ENCODE measurements at places on chromosomes 7 and 10.

DNA sequence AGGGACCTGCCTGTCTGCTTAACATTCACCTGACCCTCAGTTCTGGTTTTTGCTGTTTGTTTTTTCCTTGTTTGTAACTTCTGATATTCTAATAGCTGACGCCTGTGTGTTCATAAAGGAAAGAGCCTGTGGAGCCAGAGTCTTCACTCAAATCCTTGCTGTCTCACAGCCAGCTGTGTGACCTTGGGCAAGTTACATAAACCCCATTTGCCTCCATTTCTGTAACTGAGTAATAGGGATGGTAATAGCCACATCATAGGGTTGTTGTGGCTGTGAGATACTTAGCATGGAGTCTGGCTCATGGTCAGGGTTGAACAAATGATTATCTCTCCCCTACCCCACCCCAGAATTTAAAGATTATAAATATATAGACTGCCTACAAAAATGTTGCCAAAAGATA, 27.0 kb downstream of the WBP1L start:
- DNase-seq, result no peak

- no peak for DNase-seq
Measured at GRCh38 chr10:97922022-97922758, 72.5 kb downstream of the GOLGA7B start.

DNA sequence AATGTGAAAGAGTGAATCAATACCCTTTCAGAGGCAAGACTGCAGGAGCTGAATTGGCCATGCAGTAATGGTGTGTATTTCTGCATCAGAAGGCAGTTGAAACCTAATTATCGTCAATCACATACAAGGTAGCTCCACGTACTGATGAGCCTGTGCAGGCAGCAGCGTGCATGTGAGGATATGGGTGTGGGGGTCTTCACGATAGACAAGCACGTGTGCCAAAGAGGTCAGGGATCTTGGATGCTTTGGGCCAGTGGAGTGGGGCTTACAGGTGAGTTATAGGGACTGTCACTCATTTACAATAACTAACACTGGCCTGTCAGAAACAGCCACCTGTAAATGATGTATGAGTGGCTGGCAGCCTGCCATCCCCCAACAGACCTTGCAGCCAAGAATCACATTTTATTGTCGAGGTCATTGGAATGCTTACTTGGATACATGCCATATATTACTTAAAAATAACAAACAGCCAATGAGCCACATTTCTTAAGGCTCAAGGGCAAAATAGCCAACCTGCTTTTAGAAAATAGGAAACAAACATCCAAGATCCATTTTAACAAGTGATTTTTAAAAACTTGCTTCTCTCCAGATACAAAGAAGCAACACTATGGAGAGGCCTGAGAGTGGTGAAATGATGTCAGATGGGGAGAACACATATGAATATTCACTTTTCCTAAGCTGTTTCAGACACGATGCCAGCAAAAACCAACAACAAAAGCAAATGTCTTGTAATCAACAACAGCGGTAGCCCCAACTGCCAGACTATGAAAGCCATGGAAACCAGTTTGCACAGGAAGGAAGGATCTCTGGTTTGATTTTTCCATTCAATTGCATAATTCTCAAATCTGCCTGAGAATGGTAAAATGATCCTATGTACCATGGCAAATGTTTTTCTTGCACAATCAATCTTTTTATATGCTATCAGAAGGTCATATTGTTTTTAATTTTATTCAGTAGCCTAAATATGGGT, 210.7 kb downstream of the SKAP2 start:
- no peak for DNase-seq

- no peak for DNase-seq
Measured at GRCh38 chr10:129626796-129627435, 159.9 kb downstream of the MGMT start.

DNA sequence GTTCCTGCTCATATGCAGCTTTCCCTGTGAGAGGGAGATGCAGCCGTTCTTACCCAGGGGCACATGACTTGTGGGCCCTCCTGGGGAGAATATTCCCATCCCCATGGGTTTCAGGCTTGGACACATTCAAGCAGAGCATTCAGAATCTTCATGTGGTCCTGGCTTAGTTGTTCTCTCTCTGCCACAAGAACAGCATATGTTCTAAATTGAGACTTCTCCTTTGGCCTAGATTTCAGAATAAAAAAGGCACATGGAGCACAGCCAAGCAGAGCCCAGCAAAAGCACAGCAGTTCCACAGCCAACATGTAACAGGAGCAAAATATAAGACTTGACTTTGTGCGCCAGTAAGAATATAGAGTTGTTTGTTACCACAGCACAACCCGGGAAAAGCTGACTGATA, 306.4 kb upstream of the MYO3A start:
- DNase-seq, result no peak

- no peak for DNase-seq
Measured at GRCh38 chr7:137579913-137580640, 236.5 kb upstream of the PTN start.

GRCh38 chr7:133568544-133568943, 315.7 kb downstream of the EXOC4 start:
- DNase-seq, result no peak

DNA sequence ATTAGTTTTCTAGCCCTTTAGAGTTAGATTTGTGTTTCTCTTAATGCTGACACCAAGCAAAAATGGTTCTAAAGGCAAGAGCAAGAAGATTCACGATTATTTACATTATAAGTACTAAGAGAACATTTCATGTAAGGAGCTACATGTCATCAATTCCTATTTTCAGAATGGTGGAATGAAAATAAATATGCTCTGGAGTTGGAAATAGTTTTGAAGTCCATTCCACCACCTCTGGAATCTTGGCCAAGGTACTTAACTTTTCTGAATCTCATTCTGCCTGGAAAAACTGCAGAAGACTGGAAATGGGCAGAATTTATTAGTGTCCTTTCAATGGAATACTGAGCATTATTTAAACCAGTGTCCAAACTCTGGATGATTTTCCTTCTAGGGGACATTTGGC, 125.1 kb upstream of the RAB11FIP2 start:
- DNase-seq, result no peak

DNA sequence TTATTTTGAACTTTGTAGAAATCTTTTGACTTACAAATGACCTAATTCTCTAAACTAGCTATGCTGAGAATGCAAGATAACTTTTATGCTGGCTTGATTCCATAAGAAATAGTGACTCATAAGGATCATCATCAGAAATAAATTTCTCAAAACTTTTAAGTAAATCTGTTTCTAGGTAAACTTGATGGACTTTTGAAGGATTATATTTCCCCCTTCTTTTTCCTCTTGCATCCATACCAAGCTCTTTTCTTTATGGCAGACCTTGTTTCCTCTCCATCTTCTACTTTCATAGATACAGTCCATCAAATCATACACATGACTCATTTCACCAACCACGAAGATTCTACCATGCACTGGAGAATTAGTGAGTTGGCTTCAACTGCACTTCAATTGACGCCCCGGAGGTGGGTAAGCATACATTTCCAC, 336.3 kb downstream of the KCNMA1 start:
- no peak for DNase-seq

DNA sequence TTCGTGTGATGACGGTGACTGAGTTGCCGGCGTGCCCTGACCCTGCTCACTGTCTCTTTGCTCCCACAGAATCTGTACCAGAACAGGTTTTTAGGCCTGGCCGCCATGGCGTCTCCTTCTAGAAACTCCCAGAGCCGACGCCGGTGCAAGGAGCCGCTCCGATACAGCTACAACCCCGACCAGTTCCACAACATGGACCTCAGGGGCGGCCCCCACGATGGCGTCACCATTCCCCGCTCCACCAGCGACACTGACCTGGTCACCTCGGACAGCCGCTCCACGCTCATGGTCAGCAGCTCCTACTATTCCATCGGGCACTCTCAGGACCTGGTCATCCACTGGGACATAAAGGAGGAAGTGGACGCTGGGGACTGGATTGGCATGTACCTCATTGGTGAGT, 199.2 kb downstream of the HECW1 start:
- DNase-seq, result no peak

DNA sequence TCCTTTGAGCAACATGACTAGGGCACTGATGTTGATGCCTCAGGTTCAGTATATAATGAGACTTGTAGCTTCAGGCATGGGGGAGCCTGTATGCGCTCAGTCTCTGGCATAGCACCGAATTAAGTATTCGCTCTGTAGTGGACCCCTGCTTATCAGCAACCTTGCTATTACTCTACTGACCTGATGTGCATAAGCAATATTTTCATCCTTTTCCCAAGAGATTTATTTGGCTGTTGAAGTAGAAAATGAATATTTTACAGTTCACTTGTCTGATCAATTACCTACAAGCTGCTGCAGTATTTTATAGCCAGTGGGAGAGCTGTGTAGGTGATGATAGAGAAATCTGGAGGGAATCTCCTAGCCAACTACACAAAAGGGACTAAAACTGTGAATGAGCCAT, 781.6 kb upstream of the PHF14 start:
- DNase-seq, result no peak

- peak; percentile 82 for DNase-seq
Measured at GRCh38 chr7:44637788-44638594, 31.6 kb downstream of the OGDH start.

DNA sequence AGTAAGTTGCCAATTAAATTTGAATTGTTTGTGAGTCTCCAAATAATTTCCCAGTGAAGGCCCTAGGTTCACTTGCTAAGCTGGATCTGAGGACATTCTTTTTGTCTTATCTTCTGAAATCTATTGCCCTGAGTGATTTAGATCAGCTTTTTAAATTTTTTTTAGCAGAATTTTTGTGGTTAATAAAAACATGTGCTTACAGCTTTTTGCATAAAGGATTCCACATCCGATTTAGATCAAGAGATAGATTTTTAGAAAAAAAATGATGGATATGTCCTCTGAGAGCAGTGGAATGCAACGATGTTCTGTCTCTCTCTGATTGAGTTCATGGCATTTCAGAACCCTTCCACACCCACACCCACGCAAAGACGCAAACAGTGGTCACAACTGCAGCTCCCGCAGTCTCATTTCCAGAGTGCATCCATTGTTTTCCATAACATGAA, 358.8 kb downstream of the SUGCT start:
- DNase-seq, result no peak

GRCh38 chr10:60258429-60258797, 131.3 kb downstream of the ANK3 start:
- no peak for DNase-seq

GRCh38 chr10:69394020-69394419, 22.7 kb downstream of the TACR2 start:
- DNase-seq, result no peak

DNA sequence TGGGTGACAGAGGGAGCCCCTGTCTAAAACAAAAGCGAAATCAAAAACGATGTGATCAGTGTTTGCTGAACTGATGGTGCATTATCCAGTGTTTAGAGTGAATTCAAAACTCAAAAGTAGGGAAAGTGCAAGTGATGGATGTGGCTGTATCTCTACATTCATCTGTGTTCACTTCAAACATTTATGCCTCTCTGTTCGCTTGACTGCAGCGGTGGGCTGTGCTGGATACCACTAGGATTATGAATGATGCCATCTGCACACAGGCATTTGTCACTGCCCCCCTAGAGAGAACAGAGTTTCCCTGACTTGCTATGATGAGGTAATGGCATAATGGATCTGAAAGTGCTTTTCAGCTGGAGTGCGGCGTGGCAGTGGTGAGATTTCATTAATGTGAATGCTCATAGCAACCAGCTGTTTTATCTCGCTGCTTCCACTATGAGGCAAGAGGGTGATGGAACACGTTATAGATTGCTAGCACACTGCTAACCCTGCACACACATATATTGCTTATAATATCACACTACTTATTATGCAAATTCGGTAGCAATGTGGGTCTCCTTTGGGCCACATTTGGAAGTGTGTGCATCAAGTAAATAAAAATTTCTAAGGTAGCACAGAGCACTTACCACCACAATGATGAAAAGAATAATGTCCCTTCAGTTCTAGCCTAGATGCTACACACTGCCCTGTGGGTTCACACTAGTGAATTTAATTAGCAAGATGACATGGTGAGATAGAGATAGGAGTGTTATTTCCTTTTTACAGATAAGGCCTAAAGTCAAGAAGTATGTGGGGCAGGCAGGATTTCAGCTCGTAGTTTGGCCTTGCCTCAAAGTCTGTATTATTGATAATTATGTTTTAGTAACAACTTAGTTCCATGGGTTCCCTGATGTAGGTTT, 164.7 kb downstream of the CAMK1D start:
- no peak for DNase-seq

GRCh38 chr7:134444198-134444960, 14.5 kb downstream of the AKR1B1 start:
- peak; percentile 43 for DNase-seq

- no peak for DNase-seq
Measured at GRCh38 chr10:104256335-104256961, 1.8 kb downstream of the GSTO1 start.

GRCh38 chr10:20616918-20617810, 279.9 kb downstream of the NEBL start:
- DNase-seq, result peak; percentile 72

GRCh38 chr7:69032848-69033247, 565.4 kb upstream of the AUTS2 start:
- no peak for DNase-seq

GRCh38 chr10:89278034-89278535, 23.8 kb upstream of the IFIT2 start:
- DNase-seq, result peak; percentile 51

DNA sequence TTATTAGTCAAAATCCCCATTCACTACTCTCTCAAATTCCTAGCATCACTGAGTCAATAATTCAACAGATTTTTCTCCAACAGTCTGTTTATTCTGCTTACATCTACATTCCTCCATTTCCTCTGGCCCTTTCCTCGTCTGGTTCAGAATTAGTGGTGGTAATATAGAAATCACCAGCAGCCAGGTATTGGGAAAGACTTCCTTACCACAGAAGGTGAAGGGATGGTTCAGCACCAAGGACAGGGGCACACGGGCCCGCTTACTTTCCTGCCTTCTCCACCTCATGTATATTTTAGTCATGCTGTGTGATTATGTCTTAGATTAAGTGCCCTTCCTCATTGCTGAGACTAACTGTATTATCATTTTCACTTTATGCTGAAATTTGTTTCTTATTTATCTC, 70.4 kb upstream of the APBB1IP start:
- no peak for DNase-seq

GRCh38 chr10:11058965-11059364, 41.3 kb downstream of the CELF2 start:
- no peak for DNase-seq

- DNase-seq, result no peak
Measured at GRCh38 chr10:122376364-122376961, 2.0 kb downstream of the PLEKHA1 start.

DNA sequence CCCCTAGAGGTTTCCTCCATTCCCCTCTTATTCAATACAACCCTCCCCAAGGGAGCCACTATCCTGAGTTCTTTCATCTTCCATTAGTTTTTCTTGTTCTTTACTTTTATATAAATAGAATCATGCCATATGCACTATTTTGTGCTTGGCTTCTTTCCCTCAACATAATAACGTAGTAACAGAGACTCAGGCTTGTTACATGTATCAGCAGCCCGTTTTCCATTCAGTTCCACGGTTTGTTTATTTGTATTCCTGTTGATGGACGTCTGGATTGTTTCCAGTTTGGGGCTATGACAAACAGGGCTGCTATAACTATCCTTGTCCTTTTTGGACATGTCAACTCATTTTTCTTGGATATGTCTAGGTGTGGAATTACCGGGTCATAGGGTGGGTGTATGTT, 264.4 kb upstream of the MKI67 start:
- DNase-seq, result no peak
